H4 (cell line): ENCODE measurements at places on chromosomes 12 and 14. TPM values are rescaled to one million over a fixed set of nuclear protein-coding genes. Genes with fewer than 3 reads are reported as not detected.

DNA sequence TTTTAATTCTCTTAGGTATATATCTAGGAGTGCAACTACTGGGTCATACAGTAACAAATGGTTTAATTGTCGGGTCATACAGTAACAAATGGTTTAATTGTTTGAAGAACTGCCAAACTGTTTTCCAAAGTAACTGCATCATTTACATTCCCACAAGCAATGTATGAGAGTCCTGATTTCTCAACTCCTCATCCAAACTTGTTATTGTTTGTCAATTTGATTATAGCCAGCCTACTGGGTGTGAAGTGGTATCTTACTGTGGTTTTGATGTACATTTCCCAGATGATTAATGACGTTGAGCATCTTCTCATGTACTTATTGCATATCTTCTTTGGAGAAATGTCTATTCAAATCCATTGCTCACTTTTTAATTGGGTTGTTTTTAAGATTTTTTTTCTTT is 67.6 kb upstream of the CFL2 start:
- no peak for DNase-seq

DNA sequence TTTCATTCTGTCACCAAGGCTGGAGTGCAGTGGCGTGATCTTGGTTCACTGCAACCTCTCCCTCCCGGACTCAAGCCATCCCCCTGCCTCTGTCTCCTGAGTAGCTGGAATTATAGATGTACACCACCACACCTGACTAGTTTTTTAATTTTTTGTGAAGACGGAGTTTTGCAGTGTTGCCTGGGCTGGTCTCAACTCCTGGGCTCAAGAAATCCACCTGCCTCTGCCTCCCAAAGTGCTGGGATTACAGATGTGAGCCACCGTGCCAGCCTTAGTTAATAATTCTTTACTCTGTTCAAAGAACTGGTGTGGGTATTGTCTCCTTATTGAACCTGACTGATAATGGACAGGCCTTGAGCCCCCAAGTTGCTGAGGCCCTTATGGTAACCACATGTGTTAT is 10.4 kb upstream of the KRT7 start:
- DNase-seq = no peak

DNA sequence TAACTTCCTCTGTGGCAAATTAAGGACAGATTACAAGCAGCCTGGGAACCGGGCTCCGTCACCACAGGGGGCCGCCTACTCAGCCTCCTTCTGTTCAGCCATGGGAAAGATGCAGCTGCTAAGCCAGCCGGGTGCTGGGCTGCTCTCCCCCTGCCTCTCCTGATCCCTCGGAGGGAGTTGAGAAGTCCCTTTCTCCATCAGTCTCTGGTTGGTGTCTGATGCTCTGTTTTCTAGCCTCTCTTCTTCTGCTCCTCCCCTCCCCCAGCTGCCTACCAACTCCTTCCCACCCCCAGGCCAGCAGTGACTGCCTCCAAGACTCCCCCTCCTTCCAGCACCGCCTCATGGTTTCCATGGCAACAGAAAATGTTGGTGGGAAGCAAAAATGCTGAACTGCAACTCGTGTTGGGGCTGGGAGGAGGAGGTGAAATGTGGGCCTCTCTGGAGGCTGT is 486.7 kb downstream of the APAF1 start:
- DNase-seq = peak; percentile 59

DNA sequence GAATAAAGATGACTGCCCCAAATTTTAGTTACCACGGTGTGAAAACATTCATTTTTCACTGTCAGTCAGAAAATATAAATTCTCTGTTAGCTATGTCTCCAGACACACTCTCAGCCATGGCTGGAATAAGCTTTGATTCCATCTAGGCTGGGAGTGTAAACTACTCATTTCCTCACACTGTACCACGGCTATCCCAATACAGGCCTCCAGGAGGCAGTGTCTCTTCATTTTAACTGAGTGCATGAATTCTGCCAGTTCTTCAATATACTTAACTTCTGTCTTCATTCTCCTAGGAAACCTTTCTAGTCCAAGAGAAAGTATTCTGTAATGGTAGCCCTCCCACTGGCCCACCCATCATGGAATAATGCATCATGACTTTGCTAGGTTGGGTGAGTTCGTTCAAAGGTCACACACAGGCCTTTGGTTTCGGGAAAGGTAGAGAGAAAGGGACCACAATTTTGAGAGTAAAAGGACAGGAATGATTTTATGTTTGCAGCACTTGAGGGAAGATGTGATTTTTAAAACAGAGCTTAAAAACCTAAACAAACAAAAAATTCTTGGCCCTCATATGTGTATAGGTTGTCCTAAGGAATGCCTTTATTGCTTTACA is 381.1 kb downstream of the SEC23A start:
- DNase-seq = no peak

DNA sequence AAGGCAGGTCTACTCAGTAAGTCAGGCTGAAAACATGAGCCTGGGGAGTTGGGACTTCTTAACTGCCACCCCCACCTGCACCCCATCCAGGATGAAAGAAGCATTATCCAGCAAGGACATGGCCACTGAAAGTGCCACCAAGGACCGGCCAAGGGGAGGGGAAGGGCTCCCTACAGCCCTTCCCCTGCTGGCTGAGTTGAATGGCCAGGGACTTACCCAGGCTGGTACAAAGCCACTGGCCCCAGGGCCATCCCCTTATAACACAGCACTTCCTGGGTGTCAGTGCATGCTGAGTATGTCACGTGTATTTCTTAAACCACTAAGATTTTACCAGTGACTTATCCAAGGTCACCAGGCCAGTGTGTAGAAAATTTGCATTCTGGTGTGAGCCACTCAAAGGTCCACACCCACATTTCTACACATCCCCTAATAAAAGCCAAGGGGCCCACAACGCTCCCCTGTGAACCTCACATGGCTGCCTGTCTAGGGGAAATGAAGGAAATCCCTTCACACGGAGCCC is 29.3 kb upstream of the ZFP36L1 start:
- DNase-seq = no peak

GRCh38 chr14:70784886-70785285 is 24.4 kb downstream of the MAP3K9 start:
- DNase-seq = no peak

- DNase-seq = no peak
Observed at GRCh38 chr12:26467351-26467750, 272.0 kb downstream of the SSPN start.

GRCh38 chr14:76880449-76880848 is 54.2 kb downstream of the LRRC74A start:
- no peak for DNase-seq

DNA sequence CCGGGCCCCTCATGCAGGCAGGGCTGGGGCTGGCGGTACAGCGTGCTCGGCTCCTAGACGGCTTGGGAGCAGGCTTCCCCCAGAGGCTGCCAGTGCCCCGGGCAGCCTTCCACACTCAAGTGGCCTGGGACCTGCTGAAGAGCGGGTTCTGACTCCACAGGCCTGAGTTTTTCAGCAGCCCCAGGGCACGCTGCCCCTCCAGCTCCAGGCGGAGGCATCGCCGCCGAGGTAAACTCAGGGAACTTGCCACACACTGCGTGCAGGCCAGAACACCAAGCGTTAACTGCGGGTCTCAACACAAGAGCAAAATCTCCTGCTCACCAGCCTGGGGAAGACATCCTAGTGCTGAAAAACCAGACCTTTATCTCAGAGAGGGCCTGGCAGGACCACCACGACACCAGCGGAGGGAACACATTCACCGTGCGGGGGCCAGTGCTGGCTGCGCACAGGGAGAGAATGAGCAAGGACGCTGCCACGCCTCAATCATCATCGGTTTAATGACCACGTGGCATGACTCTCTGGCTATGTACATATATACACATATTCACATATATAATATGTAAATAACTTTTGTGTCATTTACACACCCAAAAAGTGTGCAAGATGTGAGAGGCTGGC is 21.3 kb downstream of the PSMC1 start:
- no peak for DNase-seq

DNA sequence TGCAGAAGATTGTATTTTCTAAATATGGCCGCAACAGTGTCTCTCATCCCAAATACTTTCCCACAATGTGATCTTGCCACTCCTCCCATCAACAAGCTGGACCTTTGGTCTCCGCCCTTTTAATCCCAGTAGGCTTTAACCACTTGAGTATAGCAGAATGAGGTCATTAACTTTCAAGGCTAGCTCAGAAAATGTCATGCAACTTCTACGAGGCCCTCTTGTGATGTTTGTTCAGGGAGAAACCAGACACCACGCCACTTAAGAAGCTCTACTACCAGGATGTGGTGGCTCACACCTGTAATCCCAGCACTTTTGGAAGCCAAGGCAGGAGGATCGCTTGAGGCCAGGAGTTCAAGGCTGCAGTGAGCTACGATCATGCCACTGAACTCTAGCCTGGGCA is 20.1 kb upstream of the OR6J1 start:
- DNase-seq = peak; percentile 58

DNA sequence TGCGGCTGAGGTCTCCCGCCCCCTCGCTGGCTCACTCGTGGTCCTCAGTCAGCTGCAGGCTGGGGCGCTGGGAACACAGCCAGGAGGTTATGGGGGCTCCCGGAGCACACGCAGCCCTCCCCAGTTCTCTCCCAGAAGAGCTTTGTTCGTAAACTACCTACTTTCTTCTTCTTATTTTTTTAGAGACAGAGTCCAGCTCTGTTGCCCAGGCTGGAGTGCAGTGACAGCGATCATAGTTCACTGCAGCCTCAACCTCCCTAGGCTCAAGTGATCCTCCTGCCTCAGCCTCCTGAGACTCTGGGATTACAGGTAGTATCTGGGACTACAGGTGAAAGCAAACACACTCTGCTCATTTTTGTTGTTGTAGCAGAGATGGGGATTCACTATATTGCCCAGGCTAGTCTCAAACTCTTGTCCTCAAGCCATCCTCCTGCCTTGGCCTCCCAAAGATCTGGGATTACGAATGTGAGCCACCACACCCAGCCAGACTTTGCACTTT is 15.5 kb upstream of the PLA2G1B start:
- no peak for DNase-seq

DNA sequence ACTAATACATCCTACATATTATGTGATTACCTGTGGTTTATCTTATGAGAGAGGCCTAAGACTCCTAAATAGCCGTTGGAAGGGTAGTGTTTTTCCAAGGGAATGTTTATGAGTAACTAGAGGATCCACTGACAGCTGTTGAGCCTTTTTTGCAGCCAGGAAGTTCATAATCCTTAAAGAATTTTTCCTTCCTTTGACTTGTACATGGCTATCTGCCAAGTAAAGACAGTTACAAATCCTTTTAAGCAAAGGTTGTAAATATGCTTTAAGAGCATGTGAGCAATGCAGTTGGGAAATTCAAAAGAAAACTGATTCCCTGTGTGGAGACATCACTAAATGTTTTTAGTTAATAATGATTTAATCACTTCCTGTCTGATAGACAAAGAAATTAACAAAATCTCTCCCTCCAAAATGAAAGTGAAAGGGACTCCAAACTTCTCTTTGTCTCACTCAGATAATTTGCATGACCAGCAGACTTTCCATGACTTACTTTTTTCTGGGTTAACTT is 333.8 kb downstream of the PDZRN4 start:
- peak; percentile 76 for DNase-seq

- DNase-seq = no peak
Observed at GRCh38 chr14:88844980-88845491, 20.6 kb downstream of the TTC8 start.

DNA sequence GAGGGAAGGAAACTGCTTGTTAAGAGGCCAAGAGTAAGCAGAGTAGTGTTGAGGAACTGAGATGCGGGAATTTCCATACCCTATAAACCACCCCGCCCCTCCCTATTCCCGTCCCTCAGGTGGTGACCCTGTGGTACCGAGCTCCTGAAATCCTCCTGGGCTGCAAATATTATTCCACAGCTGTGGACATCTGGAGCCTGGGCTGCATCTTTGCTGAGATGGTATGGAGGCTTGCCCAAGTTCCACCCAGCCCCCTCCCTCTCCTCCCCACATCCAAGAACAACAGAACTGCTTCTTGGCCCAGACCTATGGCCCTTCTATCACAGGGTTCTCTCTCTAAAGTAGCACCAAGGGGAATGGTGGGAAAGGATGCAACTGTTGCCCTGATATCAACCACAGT is 2.7 kb downstream of the CDK2 start:
- no peak for DNase-seq

- DNase-seq = no peak
Observed at GRCh38 chr12:108784270-108784669, 53.0 kb upstream of the CORO1C start.

GRCh38 chr14:56216626-56217379 is 98.6 kb downstream of the PELI2 start:
- DNase-seq = no peak

DNA sequence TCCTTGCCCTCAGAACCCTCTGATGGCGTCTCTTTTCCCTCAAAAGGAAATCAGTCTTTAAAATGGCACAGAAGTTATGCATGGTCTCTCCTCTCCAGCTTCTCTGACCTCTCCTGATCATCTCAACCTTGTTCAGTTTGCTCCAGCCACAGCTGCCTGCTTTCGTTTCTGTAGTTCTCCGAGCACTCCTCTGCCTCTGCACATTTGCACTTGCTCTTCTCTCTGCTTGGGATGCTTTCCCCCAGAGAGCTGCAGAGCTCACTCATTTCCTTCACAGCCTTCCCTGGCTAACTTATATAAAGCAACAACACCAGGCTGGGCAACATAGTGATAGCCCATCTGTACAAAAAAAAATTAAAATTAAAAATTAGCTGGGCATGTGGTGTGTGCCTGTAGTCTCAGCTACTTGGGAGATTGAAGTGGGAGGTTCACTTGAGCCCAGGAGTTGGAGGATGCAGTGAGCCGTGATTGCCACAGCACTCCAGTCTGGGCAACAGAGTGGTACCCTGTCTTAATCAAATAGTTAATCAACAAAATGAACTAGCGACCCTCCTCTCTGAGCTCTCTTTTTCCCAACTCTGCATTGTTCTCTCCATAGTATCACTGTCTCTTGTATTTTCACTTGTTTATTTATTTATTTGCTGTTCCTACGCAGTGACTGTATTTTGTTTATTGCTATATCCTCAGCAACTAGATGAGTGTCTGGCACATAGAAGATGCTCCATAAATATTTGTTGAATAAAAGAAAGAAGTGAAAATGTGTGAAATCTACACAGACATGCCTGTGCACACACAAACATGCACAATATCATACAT is 37.7 kb downstream of the PPFIBP1 start:
- DNase-seq = no peak

GRCh38 chr12:96295532-96296160 is 101.5 kb downstream of the ELK3 start:
- DNase-seq = no peak

- no peak for DNase-seq
Observed at GRCh38 chr14:65351493-65352194, 60.9 kb upstream of the FUT8 start.

Gene SIX6
- total RNA-seq = not detected in 2 replicates

Gene SERPINA10
- not detected in 2 replicates for total RNA-seq

Gene BLOC1S1
- 116 and 160 TPM in 2 replicates for total RNA-seq

Gene HAL
- total RNA-seq = 0.14 and 0.27 TPM in 2 replicates

Gene KRT85
- not detected in 2 replicates for total RNA-seq

Gene DENND5B
- total RNA-seq = 4.3 and 8.6 TPM in 2 replicates

Gene SENP1
- 29.2 and 35.8 TPM in 2 replicates for total RNA-seq

Gene TPI1
- total RNA-seq = 2,242 and 2,549 TPM in 2 replicates
